ENCODE measurements at places on chromosomes 2 and 18. TPM values are rescaled to one million over a fixed set of nuclear protein-coding genes. Genes with fewer than 3 reads are reported as not detected.

The IHH gene
- 0.71 TPM for total RNA-seq

GRCh38 chr2:107027205-107027604 is 141.2 kb upstream of the ST6GAL2 start:
- DNase-seq = no peak

GRCh38 chr2:104432401-104432800 is 421.5 kb upstream of the POU3F3 start:
- DNase-seq = no peak

GRCh38 chr2:107737756-107738155 is 88.9 kb upstream of the RGPD4 start:
- DNase-seq = no peak

GRCh38 chr2:42770288-42771131 is 6.6 kb upstream of the OXER1 start:
- peak; percentile 61 for DNase-seq
